ENCODE measurements at places on chromosomes 11 and 22. TPM values are rescaled to one million over a fixed set of nuclear protein-coding genes. Genes with fewer than 3 reads are reported as not detected.

VSIG2 gene
- 8.5 TPM for polyA plus RNA-seq

CCDC87 gene
- polyA plus RNA-seq, result 0.27 TPM

VSIG10L2 gene
- not detected for polyA plus RNA-seq

TBX1 gene
- polyA plus RNA-seq, result 0.42 TPM

ZW10 gene
- polyA plus RNA-seq, result 27.9 TPM
